Heart left ventricle (tissue), 16 donors: ENCODE measurements at places on chromosomes 4 and X. TPM values are rescaled to one million over a fixed set of nuclear protein-coding genes. Genes with fewer than 3 reads are reported as not detected.

The DRD5 gene
- not detected for total RNA-seq

The CT45A2 gene
- total RNA-seq = not detected

The FAM9C gene
- 0.44 TPM for total RNA-seq

The FAM9B gene
- not detected for total RNA-seq

The CT45A3 gene
- not detected for total RNA-seq

The GPM6B gene
- 3.8 TPM for total RNA-seq

The PITX2 gene
- total RNA-seq = 0.19 TPM

The SPATA18 gene
- 1.2 TPM for total RNA-seq

The UGT2B15 gene
- total RNA-seq = not detected

DNA sequence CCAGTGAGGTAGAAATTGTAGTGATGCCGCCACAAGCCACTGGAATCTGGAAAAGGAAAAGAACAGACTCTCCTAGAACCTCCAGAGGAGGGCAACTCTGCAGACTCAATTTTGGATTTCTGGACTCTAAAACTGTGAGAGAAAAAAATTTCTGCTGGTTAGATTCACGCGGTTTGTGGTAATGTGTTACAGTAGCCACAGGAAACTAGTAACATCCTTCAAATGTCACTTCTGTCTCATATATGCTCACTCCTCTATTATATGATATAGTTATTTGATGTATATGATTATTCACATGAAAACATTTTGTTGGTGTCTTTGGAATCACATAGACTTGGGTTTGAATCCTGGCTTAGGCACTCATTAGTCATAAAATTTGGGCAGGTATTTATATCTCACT is 18.8 kb downstream of the LDOC1 start:
- no peak for DNase-seq

DNA sequence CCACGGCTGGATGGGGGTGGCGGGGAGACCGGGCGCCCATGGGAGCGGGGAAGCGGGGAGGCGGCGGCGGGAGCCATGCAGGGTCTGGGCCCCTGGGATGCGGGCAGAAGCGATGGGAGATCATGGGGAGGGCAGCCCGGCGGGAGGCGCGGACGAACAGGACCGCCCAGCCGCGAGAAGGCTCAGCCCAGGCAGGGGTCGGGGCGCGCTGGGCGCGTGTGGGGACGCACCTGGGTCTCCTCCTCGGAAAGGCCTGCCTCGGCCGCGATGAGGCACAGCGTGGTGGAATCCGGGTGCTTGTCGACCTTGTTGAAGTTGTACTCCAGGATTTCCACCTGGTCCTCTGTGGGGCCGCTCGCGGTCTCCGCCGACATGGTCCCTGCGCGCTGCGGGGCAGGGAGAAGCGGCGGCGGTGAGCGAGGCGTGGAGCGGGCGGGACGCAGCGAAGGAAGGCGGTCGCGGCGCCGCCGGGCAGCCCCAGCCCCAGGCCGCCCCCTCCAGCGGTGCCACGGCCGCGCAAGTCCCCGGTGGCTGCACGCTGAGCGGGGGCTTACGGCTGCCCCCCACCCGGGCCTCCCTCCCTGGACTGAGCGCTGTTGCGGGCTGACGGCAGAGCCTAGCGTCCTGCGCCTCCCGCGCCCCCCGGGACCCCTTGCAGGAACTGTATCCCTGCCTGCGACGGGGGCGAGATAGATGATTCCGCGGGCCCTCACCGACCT is 25.3 kb downstream of the HOPX start:
- DNase-seq = peak; percentile 67

DNA sequence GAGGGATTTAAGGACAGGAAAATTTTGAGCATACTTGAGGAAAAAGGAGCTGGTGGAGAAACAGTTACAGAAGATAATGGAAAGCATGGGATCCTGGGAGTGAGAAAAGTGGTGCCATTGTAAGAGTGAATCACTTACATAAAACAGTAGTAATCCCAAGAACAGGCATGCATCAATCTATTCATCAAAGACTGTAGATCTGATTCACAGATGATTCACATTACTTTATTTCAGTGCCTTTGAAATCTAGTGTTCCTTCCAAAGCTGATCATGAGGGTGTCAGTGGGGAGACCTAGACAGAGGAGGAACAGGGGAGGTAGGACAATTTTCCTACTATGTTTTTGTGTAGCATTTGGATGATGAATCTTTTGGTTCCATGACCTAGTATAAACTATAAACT is 102.7 kb downstream of the TAB3 start:
- DNase-seq = no peak

- DNase-seq = no peak
Measured at GRCh38 chrX:39661116-39661907, 436.4 kb downstream of the BCOR start.

DNA sequence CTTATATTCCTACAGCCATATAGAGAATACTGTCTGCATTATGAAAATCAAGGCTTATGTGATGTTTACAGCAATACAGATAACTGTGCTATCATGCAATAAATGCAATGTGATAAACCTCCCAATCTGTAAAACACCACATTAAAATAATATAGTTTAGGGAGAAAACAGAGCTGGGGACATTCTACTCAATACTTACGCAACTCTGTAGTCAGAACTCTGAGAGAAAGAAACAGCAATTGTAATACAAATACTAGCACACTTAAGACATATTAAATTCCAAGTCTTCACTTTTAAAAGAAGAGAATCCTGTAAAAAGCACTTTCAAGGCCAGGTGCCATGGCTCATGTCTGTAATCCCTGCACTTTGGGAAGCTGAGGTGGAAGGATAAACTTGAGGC is 61.4 kb downstream of the ANKRD17 start:
- no peak for DNase-seq

DNA sequence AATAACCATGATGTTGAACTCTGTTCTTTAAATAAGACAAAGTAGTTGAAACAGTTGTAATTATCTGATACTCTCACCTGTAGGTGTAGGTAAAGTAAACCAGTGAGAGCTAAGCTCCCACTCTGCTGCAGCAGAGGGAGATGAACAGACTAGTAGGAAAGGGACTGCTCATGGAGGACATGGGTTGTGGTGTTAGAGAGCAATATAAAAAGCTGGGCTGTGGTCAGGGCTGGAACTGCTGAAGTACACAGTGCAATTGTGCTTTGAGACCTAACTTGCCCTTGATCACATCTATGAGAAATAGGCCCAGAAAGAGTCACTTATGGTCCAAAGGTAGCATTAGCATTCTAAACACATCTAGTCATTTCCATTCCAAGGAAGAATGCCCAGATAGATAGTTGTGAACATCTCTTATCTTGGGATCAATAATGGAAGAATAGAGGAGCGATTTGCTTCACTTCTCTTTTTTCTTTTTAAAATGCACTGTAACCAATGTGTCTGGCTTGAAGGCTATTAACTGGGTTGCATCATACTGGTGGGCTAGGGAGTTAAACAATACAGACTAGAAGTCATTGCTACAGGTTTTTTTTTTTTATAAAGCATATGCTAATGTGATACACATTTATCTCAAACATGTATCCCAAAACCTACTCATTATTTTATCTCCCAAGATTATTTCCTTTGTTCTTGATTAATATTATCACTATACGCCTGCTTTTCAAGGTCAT is 251.3 kb upstream of the CENPE start:
- DNase-seq = no peak

DNA sequence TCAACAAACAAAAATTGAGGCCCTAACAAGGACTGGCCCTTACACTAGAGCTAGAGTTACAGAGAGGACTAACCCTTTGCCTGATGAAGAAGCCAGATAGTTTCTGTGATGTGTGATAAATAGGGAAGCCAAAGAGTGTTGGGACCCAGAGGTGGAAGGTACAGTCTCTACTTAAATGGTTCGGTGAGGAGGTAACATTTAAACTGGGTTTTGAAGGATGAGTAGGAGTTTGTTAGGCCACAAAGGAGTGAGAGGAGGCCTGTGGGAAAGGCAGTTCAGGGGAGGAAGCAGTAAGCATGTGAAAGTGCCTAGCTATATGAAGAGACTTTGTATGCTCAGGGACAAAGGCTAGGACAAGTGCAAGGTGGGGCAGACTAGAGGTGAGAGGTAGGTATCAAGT is 23.8 kb upstream of the LIMCH1 start:
- no peak for DNase-seq

GRCh38 chr4:173333658-173334084 is 487 bp downstream of the HMGB2 start:
- peak; percentile 78 for DNase-seq

DNA sequence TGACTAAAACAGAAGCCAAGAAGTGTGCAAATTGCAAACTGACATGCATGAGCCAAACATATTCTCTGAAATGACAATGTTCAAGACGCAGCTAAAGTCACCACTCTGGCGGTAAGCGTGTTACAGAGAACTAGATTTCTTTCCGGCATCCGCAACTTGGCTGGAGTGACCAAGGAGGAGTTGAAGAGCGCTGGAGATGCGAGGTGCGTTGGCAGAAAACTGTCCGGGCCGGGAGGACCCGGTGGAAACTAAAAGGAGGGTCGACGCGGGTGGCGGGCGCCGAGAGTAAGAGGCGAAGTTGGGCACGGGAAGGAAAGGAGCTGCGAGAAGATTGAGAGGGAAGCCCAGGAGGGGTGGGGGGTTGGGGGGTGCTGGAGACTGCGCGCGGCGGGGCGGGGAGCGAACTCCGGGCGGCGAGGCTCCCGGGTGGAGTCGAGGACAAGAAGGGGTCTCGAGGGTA is 807 bp downstream of the SEL1L3 start:
- DNase-seq = no peak

GRCh38 chrX:46627062-46627461 is 53.5 kb downstream of the CHST7 start:
- DNase-seq = no peak

- DNase-seq = no peak
Measured at GRCh38 chr4:153520801-153521329, 54.7 kb downstream of the TMEM131L start.

DNA sequence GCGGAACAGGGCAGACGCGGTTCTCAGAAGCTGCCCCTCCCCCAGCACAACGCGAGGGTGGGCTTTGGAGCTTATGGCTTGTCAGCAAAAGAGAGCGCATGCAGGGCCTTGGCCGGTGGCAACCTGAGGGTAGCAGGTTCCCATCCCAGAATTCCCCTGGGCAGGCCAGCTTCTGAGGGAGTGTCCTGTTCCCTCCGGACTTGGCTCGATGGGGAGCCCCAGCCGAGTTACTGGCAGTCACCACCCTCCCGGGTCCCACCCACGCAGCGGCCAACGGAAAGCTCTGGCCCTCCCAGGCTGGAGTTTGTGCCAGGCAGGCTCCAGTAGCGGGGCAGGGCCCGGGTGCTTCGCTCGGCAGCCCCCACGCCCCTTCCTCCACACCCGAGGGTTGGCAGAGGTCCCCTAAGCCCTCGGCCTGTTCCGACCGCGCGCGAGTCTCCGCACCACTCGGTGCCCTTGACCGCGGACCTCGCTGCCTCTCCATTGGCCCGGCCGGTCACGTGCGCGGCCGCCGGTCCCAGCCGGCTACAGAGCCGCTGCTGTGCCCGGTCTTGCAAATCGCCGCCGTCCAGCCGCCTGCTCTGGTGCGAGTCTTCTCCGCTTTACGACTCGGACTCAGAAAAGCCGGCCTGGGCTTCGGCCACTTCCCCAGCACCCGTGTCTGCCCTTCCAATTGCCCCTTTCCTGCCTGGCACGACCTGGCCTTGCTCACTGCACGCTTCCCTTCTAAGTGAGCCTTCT is 20.9 kb upstream of the MTM1 start:
- peak; percentile 66 for DNase-seq

- DNase-seq = no peak
Measured at GRCh38 chr4:7981738-7982394, 42.2 kb upstream of the AFAP1 start.

DNA sequence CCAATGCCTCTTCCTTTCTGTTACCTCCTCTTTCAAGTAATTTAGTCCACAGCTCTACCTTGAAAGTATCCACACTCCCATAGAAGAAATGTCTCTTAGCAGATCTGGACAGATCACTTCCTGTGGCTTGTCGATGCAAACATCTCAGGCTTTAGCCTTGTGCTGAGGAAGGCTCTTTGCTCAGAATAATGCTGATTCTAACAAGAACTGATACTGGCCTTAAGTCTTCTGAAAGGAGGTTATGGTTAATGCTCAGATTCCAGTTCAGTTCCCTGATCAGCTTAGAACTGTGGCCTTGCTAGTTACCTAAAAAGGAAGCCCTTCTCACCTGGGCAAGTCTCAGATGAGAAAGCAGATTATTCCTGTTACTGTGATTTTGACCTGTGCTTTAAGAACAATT is 230.1 kb upstream of the FAT4 start:
- no peak for DNase-seq

DNA sequence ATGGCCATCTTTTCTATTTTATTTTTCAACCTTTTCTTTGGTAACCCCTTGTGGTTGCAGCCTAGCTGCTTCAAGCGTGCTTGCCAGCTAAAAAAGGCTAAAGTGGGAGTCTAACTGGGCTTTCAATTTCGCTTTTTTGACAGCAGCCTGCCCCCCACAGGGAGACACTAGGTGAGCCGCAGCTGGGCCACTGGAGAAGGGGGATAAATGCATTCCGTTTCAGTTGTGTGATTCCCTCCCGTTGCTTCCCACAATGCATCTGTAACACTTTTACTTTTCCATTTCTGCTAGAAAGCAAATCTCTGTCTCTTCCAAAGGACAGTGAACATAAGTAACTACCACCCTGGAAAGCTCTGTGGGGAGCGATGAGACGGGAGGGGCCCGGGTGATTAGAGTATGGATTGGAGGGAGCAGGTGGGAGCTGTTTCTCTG is 86.3 kb upstream of the RAPGEF2 start:
- DNase-seq = no peak

DNA sequence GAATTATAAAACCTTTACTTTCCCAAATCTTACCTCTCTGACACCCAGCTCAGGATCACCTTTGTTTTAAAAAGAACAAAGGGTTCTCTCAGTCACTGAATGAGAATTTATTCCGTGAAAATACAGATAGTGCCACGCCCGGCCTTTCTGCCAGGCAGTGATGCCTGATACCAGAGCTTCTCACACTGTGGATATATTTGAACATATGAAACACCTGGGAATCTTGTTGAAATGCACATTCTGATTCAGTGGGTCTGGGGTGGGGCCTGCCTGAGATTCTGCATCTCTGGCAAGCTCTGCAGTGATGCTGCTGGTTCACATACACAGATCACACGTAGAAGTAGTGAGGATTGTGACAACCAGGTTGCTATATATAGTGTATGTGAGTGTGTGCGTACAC is 46.0 kb downstream of the ELOVL6 start:
- no peak for DNase-seq

DNA sequence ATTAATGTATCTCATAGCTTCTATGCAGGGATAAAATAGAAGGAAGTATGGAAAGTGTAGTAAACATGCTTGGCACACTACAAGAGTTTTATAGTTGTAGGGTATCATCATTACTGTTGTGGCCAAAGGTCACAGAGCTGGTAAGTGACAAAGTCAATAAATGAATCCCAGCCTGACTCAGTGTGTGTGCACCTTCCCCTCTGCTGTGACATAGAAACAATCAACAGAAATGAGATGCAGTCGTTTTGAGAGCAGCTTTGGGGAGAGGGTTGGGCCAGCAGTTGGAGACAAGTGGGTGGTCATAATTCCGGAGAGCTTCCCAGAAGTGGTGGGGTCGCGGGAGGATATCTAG is 82.4 kb upstream of the RBPJ start:
- no peak for DNase-seq

GRCh38 chr4:186650401-186651180 is 73.1 kb downstream of the FAT1 start:
- no peak for DNase-seq
